ENCODE measurements at places on chromosomes 1 and 21.

DNA sequence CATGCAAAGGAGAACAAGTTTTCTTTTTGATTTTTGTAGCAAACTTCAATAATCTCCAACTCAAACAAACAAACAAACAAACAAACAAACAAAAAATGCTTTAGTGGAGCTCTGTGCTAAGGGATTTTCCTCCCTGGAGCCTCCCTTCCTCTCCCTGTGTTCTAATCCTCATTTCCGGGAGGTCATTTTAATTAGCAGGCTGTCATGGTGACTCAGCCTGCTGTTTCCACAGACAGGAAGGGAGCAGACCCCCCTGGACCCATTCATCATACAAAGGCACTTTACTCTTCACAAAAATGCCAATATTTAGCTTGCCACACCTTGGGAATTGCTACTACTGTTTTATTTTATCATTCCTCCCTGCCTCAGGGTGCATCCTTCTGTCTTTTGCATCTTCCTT is 61.0 kb upstream of the SPATA6 start:
- DNase-seq: no peak

GRCh38 chr1:111199881-111200801 is at the start of gene DENND2D:
Gene DENND2D, minus strand, starts transcription at chr1:111200646. Its CDS starts 187 bp downstream, at chr1:111200459.
- peak; percentile 93 for DNase-seq

DNA sequence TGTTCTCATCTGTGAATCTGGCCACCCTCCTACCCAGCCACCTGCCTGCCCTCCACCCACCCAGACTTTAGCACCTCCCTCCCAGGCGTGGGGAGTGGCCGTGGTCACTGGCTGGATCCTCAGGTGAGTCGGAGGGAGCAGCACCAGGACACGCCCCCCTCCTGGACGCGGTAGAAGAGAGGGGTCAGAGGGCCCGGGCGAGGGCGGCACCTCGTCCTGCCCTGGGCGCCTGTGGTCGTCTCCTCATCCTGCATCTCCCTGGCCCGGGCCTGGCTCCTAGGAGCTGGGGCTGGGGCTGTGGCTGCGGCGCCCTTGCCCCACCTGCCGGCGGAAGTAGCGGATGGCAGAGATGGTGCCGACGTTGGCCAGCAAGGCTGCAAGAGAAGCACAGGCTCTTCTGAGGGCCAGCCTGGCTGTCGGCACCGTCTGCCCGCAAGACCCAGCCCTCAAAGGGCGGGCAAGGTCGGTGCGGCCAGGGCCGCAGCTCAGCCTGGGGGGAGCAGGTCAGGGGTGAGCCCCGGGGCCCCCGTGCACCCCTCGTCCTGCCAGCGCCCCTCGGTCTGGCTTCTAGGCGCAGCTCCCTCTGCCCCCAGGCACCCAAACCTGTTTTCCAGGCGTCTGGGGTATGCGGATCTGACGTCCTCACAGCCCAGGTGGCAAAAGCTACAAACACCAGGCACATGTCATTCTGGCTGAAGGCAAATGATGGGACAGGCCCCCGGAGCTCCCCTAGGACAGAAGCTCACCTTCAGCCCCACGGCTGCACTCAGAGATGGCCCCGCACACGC is 5.8 kb downstream of the PERM1 start:
- DNase-seq: no peak

- no peak for DNase-seq
Observed at GRCh38 chr1:100717218-100717617, 2.3 kb upstream of the VCAM1 start.

GRCh38 chr1:207910591-207911354 is at the start of gene CD34:
Gene CD34, minus strand, starts transcription at chr1:207911125. Its CDS starts 45 bp downstream, at chr1:207911080.
- DNase-seq: peak; percentile 92

GRCh38 chr1:116299248-116299647 is 73.8 kb upstream of the ATP1A1 start:
- DNase-seq: no peak

GRCh38 chr21:15415541-15416261 is 314.1 kb upstream of the USP25 start:
- DNase-seq: no peak

DNA sequence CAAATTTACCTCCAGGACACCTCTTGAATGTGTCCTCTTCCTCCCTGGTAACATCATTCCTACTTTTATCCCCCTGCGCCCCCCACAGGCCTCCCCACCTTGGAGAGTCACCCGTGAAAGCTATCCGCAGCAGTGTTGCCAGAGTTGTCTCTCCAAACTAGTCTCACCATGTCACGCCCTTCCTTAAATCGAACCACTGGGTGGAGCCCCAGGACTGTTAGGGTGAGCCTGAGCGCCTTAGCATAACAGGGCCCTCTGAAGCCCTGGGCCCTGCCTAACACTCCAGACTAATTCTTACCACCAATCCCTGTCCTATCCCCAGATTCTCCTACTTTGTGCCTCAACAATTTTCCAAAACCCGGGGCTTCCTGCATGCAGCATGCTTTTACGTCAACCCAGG is 35.0 kb downstream of the HSD3B2 start:
- no peak for DNase-seq

GRCh38 chr1:214808845-214809460 is 206.0 kb downstream of the CENPF start:
- DNase-seq: no peak

DNA sequence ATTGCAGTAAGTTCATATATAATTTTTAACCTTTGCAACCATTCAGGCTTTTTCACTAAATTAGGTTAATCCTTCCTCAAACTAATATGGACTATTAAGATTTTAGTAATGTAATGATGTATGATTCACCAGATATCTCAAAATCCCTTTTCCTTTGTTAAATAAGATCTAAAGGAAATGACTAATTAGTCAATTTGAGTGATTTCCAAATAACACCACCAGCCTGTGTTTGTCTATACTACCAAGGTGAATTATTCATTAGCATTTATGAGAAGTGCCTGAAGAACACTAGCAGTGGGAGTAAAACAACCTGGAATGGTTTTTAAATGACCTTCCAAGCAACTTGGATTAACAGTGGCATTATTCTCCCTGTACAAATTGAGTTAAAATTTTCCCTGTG is 670.6 kb upstream of the PKN2 start:
- DNase-seq: no peak

GRCh38 chr1:28640766-28641165 is 2.1 kb downstream of the TAF12 start:
- no peak for DNase-seq

- DNase-seq: no peak
Observed at GRCh38 chr1:39081271-39082009, 55.3 kb downstream of the NDUFS5 start.

GRCh38 chr1:229101011-229101871 is 169.7 kb upstream of the RAB4A start:
- DNase-seq: no peak
